ENCODE measurements at places on chromosomes 16 and 17.

DNA sequence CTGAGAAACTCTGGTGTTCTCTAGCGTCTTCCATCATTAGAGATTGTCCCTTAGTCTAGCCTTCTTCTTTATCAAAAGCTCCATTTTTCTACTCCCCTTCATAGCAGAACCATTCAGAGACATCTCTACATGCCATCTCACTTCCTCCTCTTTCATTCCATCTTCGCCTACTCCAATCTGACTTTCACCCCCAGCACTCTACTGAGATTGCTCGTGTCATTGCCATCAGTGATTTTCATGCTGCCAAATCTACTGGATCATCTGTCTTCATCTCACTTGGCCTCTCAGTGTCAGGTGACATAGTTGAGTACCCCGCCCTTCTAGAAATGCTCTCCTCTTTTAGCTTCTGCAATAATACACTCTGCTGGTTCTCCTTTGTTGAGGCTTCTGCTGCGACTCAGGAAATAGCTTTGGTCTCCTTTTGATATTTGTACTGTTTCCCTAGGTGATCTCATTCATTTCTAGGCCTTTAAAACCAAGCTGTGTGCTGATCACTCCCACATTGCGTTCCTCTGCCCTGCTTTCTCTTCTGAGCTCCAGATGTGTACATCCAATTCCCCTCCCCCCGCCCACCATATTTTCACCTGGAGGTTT is 119.1 kb downstream of the FTO start:
- no peak for DNase-seq

GRCh38 chr17:39804839-39805238 is 59.3 kb downstream of the IKZF3 start:
- DNase-seq = no peak

- DNase-seq = no peak
Measured at GRCh38 chr17:76123749-76124581, 17.1 kb downstream of the FOXJ1 start.

DNA sequence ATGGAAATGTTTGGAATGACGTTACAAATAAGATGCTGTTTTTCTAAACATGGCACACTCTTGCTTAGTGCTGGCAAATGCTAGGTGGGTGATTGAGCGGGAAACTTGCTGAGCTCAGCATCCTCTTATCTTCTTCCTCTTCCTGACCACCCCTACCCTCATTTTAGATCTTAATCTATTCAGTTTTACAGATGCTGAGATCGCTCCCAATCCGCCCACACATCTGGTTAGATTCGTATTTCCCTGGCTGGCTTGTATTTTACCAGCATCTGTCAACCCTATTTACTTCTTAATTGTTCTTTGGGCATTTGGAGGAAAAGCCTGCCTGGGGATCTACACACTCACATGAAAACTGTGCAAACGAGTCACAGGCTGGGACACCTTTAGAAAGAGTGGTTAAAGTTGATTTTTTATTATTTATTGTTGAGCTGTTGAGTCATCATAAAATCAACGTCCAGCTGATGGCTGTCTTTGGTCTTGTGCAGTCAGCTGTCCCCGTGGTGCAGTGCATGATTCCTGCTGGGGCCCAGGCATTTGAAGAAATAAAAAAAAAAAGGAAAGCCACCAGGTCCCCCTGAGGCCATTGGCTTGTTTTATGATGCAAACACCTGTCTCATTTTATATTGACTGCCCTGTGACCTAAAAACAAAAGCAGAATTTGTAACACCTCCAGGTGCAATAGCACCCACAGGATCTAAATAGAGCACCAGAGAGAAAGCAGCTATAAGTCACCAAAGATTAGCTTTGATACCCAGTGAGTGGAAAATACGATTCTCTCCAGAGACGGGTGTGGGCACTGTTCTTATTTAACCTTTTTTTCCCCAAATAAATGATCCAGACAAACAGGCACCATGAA is 258.6 kb downstream of the HS3ST3B1 start:
- no peak for DNase-seq

- DNase-seq = no peak
Measured at GRCh38 chr16:66486773-66487579, 59.9 kb downstream of the BEAN1 start.
